ENCODE measurements at places on chromosomes 11 and 22. TPM values are rescaled to one million over a fixed set of nuclear protein-coding genes. Genes with fewer than 3 reads are reported as not detected.

GRCh38 chr11:69611548-69612526, 29.1 kb upstream of the CCND1 start:
- DNase-seq: no peak

DNA sequence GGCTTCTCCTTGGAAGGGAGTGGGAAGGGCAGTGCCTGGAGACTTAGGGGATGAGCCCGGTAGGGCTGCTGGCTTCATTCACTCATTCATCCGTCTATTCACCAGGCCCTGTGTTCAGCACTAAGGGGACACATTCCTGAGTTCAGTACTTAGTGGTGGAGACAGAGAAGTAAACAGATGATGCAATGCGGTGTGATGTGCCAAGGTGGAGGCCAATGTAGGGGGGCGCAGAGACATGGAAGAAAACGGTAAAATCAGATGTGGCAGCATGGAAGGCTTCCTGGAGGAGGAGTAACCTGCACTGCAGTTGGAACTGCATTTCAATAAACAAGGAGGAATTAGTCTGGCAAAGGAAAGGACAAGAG, 21.3 kb downstream of the GRIK4 start:
- no peak for DNase-seq

The MIF gene
- total RNA-seq: 418 TPM

The CD3E gene
- not detected for total RNA-seq

The APOBEC3A gene
- total RNA-seq: not detected

- no peak for DNase-seq
Observed at GRCh38 chr11:112355726-112356125, 95.1 kb upstream of the PLET1 start.

DNA sequence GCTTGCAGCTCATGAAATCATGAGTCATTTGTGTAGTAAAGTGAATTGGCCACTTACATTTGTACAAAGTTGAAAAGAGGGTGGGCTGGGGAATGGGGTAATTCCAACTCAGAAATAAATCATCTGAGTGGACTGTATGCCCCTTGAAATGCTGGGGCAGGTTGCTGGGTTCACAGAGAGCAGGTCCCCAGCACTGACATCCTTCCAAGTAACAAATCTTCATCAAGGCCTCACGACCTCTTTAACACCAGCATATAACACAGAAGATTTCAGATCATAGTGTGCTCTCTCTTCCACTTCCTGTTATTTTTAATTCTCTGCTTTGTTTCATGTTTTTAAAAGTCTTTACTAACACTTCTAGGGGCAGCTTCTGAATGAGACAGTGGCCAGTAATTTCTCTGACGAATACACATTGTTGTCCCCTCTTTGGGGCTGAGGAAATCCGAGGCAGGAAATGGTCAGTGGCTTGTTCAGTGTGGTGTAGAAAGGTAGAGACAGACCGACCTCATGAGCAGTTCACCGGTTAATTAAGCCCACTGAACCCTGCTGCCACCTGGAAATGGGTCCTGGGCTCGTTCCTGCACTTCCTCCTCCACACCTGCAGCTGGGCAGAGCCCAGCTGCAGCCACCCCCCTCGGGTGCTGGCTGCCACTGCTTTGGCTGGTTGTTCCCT, 127.7 kb downstream of the MAML2 start:
- no peak for DNase-seq

The HEPN1 gene
- 0.11 TPM for total RNA-seq

DNA sequence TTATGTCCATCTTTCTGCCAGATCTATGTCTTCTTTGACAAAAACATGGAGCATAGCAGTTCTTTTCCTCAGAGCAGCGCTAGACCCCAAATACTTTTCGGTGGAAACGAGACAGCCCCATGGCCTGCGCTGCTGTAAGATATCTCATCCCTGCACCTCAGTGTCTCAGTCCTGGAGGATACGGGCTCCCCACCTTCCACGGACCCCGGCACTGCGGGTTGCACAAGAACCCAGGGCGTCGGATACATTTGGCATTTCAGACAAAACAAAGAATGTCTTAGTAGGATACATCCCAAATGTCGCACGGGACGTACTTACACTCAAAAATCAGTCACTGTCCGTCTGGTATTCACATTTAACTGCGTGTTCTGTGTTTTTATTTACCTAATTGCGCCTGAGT, 9.9 kb upstream of the GAL start:
- no peak for DNase-seq

DNA sequence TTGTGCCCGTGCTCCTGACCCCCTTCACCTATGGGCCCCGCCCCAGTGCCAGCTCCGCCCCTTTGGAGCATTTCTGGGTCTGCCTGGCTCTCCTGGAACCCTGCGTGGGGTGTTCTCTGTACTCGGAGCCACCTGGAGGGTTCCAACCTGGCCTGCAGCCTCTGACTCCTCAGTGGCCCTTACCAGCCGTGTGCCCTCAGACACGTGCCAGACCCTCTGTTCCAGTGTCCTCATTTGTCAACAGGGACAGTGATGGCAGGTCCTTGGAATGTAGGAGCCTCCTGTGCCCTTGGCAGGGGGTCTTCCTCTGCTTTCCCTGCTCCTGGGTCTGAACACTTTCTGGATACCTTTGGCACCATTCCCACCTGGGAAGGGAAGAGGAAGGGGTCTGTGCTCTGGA, 96.4 kb downstream of the CACNA1I start:
- no peak for DNase-seq

GRCh38 chr22:48415520-48415919, 1412.2 kb downstream of the BRD1 start:
- no peak for DNase-seq

The ARHGAP32 gene
- total RNA-seq: 5.7 TPM

- no peak for DNase-seq
Observed at GRCh38 chr11:93528252-93528651, 14.9 kb downstream of the SMCO4 start.
